ENCODE measurements at places on chromosomes 3 and 15.

GRCh38 chr3:59690886-59691285 lies 641.1 kb upstream of the CFAP20DC start:
- DNase-seq: no peak

DNA sequence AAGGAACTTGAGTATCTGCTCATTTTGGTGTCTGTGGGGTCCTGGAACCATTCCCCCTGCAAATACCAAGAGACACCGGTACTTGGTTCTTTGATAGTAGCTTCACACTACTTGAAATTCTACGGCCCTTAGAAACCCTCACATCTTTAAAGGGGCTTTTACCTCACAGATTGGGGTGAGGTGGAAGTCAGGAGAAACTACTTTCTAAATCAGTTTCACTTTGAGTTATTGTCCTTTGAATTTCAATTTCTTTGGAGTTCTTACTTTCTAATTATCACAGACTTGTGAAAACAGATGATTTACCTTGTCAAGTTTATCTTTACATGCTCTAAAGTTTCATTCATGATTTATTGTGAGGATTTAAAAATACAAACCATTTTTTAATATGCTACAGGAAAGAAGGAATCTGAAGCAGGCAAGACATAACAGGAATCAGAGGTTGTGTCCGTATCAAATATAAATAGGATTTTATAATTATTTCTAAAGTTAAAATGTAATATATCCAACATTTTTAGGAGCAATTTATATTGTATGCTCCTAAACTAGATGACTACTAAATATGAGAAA lies 98.9 kb downstream of the NEDD4 start:
- DNase-seq: no peak

DNA sequence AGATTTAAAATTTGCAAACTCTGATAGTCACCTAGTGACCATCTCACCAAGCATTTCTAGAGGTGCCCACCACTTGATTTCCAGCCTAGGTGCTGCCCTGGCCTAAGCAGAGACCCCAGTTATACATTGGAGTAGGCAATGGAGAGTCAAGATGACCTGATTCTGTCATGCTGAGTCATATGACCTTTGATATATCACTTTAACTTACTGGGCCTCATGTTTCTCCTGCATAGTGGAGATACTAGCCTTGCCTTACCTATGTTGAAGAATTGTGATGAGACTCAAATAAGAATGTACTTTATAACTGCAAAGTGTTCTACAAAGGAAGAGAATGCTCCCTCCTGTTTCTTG lies 75.5 kb upstream of the XCR1 start:
- no peak for DNase-seq

DNA sequence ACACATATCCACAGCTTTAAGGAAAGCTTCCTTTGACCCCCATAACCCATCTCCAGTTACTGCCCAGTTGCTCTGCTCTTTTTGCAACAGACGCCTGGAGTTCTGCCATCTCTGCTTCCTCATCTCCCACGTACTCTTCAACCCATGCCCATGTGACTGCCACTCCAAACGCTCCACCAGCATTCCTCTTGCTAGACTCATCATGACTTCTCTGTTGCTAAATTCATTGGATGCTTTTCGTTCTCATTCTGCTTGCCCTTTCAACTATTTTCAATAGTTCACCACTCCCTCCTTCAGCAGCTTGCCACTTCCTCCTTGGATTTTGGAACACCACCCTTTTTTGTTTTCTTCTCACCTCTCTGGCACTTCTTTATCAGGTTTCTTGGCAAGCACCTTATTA lies 2.7 kb upstream of the KNSTRN start:
- no peak for DNase-seq

- DNase-seq: no peak
These were observed 54.8 kb downstream of the MAGEF1 start for GRCh38 chr3:184656829-184657681.

DNA sequence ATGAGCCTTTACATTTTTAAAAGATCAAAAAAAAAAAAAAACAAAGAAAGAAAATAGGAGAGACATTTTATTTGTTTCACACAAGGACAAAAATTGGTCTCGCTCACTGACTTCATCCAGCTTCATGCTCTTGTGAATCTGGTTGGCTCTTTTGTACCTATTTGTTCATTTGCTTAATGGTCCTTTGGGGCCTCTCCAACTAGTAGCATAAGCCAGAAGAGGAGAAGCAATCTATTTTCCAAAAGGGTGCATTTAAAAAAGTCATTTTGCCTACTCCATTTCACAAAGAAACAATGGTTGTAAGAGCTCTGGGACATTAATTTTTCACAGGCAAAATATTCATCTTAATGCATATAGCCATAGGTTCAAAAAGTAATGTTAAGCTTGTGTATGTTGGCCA lies 168.3 kb upstream of the ADAMTS9 start:
- no peak for DNase-seq
